Amniotic epithelial cell (primary cell): ENCODE measurements at places on chromosomes 12 and 14.

GRCh38 chr14:49977126-49977841 lies 84.4 kb downstream of the ARF6 start:
- DNase-seq, result no peak

DNA sequence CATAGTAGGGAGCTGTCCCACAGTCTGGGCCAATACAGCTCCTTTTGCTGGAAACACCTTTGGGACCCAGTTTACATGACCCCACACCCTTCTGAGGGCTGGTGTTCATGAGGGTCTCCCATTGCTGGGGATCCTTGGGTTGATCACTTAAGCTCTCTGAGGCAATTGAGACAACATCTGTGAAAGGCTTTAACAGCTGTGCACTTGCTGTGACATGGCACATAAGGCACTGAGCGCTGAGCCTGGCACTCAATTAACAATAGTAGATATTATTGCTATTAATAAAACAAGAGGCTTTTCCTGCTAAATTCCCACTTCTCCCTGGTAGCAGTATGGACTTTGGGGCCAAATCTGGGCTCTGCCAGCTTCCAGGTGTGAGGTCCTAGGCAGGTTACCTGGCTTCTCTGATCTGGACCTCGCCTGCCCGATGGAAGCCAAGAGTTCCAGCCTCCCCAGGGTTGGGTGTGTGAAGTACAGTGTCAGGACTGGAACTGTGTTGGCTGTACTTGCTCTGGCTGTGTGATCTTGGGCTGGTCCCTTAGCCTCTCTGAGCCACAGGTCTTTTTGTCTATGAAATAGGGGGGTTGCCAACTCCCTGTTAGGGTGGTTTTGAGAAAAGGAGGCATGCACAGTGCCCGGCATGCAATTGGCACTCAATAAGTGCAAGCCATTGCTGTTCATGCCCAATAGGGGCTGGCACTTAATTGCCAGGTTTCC lies 3.1 kb downstream of the SH2B3 start:
- DNase-seq, result no peak

DNA sequence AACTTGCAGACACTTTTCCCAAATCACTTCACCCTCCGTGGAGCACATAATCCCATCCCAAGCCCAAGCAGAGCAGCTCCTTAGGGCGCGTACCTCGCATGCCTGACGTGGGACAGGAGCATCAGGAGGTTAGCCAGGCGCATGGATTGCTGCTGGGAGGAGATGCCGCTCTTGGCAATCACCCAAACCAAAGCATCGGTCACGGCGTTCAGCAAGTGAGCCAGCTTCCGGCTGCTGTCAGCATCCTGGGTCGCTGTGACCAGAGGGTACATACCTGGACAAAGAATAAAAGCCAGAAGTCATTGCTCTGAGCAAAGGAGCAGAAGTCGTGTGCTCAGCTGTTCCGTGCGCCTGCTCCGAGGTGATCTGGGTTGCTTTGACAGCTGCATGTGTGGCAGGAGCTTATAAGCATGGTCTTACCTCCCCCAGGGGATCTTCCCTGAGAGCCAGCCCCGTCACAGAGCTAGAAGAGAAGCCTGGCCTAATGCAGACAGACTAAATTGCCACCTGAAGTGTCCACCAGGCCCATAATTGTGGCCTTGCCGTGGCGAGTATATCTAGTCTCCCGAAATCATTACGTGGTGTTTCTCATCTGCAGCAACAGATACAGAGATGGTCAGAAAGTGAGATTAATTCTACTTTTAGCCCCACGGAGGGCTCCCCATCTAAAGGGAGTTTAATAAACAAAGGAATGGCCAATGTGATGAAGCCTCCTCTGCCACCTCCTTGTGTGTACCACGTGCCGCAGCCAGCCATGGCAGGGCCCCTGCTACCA lies 59.1 kb downstream of the ESR2 start:
- DNase-seq, result peak; percentile 36

DNA sequence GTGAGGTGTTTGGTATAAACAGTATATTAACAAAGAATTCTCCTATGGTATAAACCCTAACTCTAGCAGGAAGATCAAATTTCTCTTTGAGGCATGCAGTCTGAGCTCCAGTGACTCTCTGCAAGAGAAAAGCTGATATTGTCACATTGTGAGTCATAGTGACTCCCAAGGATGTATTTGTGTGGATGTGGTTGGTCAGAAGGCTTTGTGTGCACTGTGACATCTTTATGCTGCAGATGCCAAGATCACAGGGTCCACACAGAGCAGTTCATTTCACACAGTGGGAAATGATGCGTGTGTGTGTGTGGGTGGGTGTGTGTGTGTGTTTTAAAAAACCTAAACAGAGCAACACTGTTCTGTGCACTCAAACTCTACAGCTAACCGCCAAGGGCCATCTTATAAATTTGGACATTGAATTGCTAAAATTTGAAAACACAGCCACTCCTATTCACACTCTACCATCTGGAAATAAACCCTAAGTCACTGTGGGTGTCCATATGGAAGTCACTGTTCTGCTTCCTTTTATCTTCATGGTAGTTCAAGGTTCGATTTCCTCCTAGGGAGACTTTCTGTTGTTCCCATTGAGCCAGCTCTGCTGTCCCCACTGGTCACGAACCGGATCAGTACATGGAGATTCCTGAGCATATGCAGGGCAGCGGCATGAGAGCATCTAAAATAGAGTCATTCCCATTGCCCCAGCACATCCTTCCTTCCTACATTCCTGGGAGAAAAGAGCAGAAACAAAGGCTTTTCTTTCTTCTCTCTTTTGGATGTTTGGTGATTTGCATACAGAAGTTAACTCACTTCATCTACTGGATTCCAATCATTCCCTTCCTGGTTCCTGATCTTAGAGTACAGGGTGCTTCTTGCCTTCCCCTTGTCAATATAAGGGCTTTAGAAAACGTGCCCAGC lies 727.6 kb downstream of the DIO2 start:
- no peak for DNase-seq

DNA sequence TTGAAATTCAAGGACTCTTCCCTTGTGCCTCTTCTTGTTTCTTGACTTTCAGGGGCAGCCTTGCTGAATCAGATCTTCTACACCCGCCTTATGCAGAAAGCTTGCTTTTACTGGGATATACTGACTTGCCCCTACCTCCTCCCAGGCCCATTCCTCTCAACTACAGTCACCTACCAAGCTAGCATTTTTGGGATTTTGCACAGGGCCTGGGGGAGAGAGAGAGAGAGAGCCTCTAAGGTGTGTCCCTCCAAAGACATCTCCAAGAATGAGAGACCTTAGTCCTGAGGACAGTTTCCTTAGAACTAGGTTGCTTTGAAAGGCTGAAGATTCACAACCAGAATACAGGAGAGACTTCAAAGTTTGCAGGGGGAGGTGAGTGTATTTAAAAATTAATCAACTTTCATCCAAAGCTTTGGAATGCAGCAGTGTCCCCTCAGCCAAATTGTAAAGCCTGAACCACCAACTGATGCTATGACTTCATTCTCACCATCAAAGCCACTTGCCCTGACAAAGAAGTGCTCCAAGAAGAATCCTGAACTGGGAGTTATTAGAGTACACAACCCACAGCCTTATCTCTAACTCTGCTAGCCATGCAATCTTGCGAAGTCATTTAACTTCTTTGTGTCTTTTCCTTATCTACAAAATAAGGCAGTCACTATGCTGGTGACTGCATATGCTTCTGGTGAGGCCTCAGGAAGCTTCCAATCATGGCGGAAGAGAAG lies 96.1 kb upstream of the EGLN3 start:
- no peak for DNase-seq

GRCh38 chr12:29990971-29991370 lies 207.2 kb upstream of the TMTC1 start:
- no peak for DNase-seq

DNA sequence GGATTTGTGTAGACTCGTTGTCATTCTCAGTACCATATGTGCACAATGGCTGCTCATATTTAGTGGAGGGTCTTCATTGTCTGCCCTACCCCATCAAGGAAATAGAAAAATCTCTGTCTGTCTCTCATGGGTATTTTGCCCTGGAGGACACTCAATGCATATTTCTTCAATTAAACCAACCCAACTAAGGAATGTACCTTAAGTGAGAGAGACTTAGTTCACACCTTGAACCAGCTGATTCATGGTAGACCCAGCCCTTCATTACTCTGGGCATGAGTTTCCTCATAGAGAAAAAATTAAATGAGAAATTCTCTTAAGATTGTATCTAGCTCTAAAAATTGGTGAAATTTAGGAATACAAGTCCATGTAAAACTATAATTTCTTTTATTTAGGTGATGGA lies 107.1 kb upstream of the PLEKHG7 start:
- DNase-seq, result no peak

GRCh38 chr12:56804169-56804568 lies 41.0 kb downstream of the HSD17B6 start:
- no peak for DNase-seq

DNA sequence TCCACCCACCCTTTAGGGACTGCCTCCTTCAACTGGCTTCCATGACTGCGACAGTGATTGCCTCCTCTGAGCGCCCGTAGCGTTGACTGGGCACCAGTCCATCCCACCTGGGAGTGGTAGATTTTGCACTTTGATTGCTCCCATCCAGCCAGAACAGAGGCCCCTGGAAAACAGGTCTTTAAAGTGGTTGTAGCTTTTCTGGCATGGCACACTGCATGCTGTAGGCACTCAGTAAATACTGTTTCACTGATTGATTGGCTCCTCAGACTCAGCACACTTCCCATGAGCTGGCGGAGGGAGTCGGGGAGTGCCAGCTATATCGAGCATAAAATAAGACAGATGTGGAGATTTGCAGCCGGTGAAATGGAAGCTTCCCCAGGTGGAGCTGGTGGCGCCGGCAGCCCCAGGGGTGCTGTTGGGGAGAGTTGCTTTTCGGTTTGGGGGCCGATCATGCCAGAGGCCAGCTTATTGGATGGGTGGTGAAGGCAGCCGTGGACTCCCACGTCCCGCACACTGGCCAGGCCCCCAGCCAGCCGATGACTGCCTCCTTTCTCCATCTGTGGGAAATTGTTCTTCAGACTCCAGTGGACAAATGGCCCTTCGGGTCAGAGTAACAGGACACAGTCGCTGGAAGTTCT lies 200.2 kb downstream of the TSPAN9 start:
- no peak for DNase-seq

DNA sequence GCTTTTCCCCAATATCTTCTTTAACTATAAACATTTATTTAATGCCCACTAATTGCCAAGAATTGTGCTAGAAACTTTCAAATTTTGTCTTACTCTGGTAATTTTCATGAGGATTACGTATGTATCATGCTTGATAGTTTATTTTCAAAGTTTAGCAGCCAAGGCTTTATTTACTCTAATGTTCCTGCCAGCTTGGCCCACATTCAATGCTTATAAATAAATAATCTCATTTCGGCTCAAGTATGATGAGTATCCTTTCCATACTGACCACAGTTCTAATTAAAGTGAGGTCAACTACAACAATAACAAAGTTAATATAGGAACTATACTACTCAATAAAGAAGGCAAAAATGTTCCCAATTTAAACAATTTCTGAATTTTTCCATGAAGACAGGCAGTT lies 259.2 kb downstream of the MED13L start:
- no peak for DNase-seq

DNA sequence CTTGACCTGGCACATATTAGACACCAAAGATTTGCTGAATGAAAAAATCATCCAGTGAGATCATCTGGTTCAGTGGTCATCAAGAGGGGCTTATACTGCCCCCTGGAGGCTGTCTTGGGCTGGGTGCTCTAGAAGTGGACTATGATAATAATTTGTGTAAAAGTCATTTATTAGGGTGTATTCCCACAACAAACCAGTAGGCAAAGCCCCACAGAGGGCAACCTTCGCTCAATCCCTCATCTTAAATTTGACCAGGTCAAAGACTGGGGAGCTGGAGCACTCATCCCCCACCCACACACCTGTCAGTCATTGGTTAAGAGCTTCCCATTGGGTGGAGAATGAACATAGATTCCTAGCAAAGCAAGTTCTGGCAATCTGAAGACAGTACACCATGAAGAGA lies 20.0 kb upstream of the FICD start:
- DNase-seq, result peak; percentile 7

- no peak for DNase-seq
Measured at GRCh38 chr12:115474539-115475353, 790.8 kb upstream of the TBX3 start.

GRCh38 chr12:25785134-25785533 lies 173.3 kb upstream of the RASSF8 start:
- no peak for DNase-seq

DNA sequence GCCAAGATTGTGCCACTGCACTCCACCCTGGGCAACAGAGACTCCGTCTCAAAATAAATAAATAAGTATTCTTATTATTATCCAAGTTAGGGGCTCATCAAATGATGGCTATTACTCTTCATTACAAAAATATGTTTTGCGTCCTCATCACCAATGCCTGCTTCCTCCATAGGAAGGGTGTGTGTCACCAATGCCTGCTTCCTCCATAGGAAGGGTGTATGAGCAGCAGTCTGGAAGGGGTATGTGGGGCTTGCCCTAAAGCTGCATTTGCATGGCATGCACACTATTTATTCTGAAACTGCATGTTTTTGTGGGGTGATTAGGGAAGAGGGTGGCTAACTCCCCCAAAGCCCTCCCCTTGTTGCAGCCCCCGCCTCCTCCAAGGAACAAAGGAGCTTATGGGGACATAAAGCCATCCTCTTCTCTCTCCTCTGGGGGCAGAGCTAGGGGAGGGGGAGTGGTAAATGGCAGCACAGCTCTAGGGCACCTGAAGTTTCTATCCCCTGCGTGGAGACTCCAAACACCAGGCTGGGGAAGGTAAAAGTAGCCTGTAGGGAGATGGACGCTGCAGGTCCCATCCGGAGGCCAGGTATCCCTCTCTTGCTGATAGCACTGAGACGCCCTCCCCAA lies 1.3 kb downstream of the CAMKK2 start:
- DNase-seq, result no peak

GRCh38 chr14:64680013-64680713 lies 24.1 kb upstream of the PLEKHG3 start:
- DNase-seq, result peak; percentile 41

DNA sequence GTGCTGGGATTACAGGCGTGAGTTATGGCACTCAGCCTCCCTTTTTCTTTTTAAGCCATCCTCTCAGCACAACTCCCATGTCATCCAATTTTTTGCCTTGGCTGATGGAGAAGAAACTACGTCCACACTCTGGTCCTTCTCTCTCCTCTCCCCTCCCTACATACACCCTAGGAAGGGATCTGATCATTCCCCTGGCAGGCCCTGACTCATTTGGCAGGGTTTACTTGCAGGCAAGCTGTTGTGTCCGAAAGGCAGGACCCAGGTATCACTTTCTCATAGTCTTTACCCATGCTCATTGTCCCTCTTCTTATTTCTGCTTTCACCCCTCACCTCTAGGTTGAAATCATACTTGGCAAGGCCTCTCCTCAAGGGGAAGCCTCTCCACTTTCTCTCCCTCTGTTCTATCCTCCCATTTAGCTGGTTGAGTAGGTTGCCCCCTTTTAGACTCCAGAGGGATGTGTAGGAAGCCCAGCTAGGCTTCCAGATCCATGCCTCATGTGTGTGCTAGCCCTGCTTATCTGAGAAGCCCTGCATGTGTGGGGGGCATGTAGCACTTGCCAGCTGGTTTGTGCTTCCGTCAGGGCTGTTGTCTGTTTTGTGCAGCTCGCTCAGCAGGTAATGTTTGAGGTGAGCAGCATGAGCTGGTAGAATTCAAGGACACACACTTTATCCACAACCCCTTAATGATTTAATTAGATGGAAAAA lies 14.8 kb downstream of the GPR19 start:
- DNase-seq, result no peak
